ENCODE measurements at places on chromosomes 7 and 10. TPM values are rescaled to one million over a fixed set of nuclear protein-coding genes. Genes with fewer than 3 reads are reported as not detected.

The ATE1 gene
- total RNA-seq, result 19.2 TPM

The IFIT3 gene
- 21.8 TPM for total RNA-seq

The AGBL3 gene
- total RNA-seq, result 2.7 TPM

DNA sequence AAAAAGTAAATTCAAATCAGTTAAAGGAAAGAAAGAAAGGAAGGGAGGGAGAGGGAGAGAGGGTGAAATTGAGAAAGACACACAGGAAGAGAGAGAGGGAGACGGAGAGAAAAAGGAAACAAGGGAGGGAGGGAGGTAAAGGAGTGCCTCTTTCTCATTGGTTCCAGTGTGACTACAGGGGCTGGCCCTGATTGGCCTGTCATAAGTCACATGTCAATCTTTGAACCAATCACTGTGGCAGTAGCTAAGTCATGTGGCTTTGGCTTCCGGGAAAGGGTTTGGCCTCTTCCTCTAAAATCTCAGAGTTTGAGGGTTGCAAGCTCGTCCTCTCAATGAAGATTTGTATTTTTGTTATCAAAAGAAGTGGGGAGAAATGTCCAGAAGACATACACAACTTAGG lies 150.2 kb downstream of the RAB11FIP2 start:
- DNase-seq, result no peak

- DNase-seq, result no peak
Observed at GRCh38 chr10:50554995-50555568, 68.7 kb downstream of the SGMS1 start.

DNA sequence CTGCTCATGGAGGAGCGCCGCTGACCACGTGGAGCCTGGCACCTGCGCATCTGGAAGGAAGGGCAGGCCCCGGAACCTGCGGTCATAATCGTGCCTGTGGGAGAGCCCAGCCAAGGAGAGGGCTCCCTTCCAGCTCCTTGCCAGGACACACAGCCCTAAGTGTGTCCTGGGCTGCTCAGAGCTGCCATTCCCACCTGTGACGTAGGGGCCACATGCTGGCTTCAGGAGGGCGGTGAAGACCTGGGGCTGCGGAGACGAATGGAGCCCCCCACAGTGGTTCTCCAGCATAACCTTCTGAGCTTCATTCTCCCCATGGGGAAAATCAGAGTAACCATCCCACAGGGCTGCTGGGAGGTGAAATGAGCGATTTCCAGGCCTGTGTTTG lies 127.6 kb upstream of the CHST15 start:
- no peak for DNase-seq

GRCh38 chr7:20786049-20786412 lies 655 bp downstream of the SP8 start:
- DNase-seq, result no peak

The TMEM196 gene
- not detected for total RNA-seq

DNA sequence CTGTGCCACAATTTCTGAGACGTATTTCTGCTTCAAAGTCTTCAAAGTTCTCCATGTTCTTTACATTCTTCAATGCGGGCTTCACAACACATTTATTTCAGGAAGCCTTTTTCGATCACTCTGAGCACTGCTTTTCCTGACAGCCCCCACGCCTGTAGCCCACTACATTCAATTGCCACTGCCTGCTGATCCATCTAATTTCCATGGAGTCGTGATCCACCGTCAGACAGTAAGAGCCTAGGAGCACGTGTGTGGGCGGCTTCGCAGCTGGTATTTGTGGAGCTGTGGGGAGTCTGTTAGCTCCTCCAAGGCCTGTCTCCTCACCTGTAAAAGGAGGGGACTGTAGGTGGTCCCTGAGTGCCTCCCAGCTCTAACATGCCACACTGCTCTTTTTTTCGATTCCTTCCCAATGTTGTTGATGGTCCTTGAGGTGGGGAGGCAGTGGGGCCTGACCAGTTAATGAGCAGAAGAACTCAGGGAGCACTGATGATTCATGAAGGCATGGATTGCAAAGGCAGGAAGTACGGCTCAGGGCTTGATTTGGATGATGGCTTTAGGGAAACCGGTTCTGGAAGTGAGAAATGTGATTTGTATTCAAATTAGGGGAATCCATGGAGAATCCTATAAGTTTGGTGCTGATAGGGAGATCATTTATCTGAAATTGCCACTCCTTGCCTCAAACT lies 401.1 kb upstream of the PODXL start:
- DNase-seq, result no peak

DNA sequence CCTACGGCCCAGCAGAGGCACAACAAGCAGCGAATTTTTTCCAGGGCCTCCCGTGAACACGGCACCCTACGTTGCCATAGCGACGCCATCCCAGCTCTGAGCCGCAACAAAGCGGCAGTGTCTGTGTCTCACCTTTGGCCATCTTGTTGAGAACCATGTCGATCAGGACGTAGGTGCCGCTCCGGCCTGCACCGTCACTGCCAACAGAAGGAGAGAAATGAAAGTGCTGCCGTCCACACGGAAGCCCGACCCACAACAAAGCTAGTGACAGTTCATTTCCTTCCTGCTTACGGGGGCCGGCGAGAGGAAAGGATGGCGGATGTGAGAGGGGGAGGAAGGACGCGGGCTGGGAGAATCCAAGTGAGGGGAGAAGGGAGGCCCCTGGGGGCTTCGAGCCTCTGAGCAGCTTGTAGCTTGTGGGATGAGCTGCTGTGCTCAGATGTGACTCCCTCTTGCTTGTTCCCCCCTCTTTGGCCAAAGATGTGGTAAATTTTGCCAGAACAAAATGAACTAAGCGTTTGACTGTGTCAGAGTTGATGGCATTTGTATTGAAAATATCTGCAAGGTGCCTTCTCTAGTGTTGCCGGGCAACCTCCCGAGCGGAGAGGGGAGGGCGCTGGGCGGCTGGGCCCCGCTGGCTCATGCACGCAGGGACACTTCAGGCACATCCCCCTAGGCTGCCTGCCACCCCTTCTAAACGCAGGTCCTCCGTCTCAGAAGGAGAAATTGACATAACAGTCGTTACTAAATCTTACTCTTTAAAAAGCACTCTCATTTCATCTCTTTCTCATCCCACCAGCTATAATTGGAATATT lies 232.2 kb downstream of the DNAJB6 start:
- DNase-seq, result peak; percentile 74

The BLNK gene
- not detected for total RNA-seq

DNA sequence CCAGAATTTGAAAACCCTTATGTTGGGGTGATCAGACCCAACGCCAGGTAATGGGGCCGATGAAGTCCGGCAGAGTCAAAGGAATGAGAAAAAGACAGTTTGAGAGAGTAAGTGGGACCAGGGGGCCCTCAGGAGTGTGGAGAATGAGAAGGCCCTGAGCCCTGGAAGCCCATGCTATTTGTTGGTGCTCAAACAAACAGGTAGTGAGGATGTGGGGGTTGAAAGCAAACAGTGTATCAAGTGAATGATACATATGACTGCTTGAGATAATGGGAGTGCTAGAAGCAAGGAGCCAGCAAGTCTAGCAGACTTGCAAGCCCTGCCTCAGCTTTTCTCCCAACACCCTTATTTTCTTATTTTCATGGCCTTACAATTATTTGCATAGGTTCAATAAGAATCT lies 11.2 kb upstream of the SEPTIN14 start:
- no peak for DNase-seq

DNA sequence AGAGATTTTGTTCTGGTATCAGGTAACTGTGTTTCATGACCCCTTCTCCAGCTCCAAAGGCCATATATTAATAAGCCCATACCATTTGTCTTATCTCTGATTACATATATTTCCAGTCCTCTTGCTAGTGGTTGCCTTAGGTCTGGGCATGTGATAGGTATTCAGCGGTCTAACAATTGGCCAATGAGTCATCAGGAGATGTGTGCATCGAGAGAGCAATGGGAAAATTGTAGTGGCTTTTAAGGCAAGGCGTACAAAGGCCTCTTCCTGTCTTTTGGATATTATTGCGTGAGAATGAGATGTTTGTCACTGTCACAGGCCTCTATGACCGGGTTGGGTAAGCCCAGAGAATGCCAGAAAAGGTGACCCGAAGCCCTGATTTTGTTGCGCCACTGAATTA lies 38.6 kb upstream of the SFRP5 start:
- DNase-seq, result no peak

DNA sequence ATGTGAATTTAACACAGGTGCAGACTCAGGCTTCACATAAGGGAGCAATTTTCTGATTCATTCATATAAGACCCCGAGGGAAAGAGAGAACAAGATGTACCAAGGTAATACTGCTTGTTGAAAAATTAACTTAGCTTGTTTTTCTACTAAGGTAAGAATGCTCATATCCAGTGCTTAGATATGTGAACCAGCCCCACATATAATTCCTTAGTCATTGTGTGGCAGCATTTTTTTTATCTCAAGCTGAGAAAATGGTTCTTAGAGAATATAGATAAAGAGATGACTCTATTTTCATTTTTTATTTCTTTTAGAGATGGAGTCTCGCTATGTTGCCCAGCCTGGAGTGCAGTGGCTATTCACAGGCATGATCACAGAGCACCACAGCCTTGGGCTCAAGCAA lies 121.8 kb upstream of the SEM1 start:
- no peak for DNase-seq

The DPCD gene
- 19.0 TPM for total RNA-seq

The HEPACAM2 gene
- total RNA-seq, result not detected

The CFAP69 gene
- 0.69 TPM for total RNA-seq

The SPDYE18 gene
- 0.56 TPM for total RNA-seq

DNA sequence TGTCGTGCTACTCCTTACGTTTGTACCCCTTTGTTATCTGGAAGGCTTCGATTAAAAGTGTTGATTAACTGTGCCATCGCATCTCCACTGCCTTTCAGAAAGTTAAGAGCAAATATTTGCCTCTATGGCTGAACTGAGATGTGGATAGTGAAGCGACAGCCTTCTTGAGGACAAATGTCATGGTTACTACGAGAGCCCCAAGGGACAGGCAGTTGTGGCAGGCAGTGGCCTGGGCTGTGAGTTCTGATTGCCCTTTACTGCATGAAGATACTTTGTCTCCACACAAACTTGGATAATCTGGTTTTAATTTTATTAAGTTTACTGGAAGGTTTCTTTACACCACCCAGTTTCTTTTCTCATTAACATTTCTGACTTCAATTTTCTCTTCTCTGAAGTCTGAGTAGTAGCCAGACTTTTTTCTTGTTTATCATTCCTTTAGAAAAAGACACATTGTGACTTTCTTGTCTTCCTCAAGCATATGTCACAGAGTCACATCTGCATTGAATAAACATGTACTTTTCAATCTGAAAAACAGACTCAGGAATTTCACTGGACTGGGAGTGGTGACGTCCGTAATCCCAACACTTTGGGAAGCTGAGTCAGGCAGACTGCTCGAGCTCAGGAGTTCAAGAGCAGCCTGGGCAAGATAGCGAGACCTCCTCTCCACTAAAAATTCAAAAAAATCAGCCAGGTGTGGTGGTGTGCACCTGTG lies 1.5 kb downstream of the TAS2R41 start:
- no peak for DNase-seq

DNA sequence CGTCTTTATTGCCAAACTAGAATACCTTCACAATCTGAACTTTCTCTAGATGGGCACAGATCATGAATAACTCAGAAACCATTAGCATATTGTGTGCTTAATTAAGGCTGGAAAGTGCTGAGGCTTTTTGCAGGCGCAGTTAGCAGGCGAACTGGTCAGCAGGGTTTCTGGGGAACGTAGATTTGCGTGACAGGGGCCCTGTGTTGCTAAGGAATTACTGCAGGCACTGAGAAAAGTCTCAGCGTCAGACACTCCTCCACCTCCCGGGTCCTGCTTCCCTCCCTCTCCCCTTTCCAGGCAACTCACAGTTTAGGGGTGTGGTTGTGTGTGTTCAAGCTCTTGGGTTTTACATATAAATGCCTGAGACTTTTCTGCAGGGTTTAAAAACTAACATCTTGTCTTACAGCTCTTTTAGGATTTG lies 2.2 kb downstream of the MAP3K8 start:
- DNase-seq, result no peak

The SLC26A3 gene
- total RNA-seq, result not detected

The NRAP gene
- total RNA-seq, result not detected

DNA sequence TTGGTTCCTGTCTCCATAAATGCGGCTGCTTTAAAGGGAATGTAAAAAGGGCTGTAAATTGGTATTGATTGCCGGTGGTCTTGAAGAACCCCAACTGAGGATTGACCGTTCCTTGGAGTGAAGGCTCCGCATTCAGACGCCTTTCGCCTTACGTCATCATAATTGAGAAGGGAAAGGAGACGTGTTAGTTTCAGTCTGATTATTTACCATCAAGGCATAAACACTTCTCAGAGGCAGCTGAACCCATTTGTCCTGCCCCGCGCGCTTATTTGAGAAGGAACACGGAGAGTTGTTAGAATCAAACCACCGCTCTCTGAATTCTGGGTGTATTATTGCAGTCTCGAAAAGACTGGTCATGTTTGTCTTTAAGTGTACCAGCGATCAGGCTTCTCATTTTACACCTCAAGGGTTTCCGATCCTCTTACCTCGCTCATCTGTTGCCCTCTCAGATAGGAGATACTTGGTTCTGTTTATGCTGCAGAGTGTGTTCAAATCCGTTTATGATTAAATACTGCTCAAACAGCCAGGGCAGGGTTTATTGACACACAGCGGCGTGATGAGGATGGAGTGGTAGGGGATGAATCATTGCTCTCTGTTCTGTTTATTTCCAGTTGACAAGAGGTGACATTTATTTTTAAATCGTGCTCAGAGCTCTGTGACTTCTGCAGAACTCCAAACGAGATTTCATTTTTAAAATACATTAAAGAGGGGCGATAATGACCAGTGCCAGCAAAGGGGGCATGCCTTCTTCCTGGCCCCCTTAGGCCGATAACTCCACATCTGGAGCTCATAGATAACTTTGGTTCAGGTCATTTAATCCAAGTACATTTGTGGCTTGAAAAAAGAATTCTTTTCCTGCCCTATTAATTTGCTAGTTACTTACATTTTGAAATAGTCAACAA lies 30.4 kb downstream of the FOXK1 start:
- DNase-seq, result peak; percentile 31

- DNase-seq, result no peak
Observed at GRCh38 chr10:117460846-117461765, 81.4 kb upstream of the EMX2 start.

DNA sequence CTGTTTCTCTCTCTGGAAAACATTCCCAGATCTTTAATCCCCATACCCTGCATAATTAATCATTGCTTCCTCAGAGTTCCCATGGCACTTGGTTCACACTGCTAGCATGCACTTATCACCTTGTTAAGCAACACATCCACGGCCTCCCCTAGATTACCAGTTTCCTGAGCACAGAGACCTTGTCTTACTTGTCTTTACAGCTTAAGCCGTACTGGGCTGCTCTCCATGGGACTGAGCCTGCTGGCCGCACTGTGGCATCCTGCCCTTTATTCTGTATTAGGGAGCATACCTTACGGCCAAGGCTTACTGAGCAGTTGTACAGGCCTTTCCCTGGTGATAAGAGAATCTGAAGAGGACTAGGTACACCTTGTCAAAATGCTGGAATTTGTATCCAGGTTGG lies 190.2 kb downstream of the REEP3 start:
- no peak for DNase-seq
